ENCODE measurements at places on chromosomes 7 and 10.
A peak's percentile ranks its signal among the peaks of the same experiment; 100 is the strongest.

GRCh38 chr10:21634599-21635365 is 100.8 kb downstream of the MLLT10 start:
- DNase-seq, result no peak

- DNase-seq, result no peak
Measured at GRCh38 chr7:113202284-113202683, 83.9 kb upstream of the SMIM30 start.

- peak; percentile 69 for DNase-seq
Measured at GRCh38 chr10:45464958-45465567, 91.0 kb downstream of the ALOX5 start.

DNA sequence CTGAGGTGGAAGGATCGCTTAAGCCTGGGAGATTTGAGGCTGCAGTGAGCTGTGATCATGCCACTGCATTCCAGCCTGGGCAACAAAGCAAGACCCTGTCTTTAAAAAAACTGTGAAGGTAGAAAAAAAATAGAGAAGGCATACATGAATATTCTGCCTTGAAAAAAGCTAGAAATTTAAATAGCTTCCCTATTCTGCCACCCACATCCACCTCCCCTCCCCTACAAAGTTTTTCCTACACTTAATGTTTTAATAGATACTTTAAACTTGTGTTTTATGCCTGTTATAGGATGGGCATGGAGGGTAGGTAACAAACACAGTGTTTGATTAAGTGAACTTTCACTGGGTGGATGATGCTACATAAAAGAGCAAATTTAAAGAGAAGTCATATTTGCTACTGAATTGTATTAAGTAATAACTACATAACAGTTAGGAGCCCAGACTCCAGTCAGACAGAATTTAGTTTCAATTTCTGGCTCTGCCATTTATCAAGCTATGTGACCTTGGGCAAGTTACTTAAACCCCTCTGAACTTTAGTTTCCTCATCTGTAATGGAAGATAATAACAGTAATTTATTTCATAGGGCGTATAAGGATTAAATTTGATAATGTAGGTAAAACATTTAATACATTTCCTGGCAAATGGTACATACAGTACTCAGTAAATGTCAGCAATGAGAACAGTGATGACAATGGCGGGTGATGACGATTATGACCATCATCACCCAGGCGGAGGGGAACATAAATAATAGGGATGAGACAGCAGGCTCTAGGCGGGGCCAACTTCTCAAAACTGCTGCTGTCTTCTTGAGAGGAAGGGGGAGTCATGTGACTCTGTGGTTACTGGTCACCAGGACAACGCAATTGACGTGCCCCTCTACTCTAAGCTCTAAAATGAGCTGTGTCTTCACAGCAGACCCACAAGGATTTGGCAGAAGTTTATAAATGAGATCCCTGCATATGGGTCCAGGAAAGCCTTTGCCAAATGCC is 15.8 kb downstream of the DNMBP start:
- peak; percentile 53 for DNase-seq

GRCh38 chr10:37379991-37380390 is 254.6 kb downstream of the ANKRD30A start:
- no peak for DNase-seq

DNA sequence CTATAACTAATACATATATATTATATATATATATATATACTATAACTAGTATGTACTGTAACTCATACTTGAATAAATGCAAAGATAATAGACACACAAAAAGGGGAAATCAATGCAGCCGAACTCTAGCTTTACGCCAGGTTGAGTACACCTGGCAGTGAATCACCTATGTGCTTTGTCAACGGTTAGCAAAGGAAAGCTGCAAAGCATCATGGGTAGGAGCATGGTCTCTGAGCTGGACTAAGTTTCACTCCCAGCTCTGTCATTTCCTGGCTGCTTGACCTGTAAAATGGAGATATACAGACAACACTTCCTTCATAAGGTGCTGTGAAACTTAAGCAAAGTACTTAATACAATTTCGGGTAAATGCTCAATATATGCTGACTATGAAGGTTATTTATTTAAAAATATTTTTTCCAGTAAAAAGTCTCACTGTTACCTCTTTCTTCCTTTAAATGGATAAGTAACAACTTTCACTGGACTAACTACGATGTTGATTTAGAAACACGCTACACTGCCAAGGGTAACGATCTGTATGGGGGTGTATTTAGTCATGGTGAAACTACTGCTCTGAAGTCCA is 61.7 kb upstream of the ITGA8 start:
- no peak for DNase-seq

GRCh38 chr7:134771889-134772288 is 7.5 kb upstream of the CALD1 start:
- DNase-seq, result no peak

- no peak for DNase-seq
Measured at GRCh38 chr10:76991621-76992020, 646.0 kb downstream of the KCNMA1 start.

- DNase-seq, result no peak
Measured at GRCh38 chr7:47028284-47028683, 553.6 kb downstream of the TNS3 start.

DNA sequence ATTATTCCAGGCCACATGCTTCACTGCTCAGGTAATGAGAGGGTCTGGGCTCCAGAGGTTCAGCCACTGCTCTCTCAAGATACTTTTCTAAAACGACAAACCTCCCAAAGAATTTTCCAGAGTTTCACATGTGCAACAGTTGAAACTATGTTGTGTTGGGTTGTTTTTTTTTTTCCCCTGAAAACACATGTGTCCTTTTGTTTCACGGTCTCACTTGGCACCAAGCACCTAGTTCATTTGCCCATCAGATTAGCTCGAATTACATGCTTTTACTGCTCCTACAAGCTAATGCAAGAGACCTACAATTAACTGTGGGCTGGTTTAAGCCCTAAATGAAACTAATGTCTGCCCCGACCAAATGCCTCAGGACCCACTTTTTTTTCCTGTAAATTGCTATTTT is 313.3 kb downstream of the FGFR2 start:
- DNase-seq, result no peak

All from CD4-positive, CD25-positive, alpha-beta regulatory T cell (primary cell).